ENCODE measurements at places on chromosomes 3 and 15.

DNA sequence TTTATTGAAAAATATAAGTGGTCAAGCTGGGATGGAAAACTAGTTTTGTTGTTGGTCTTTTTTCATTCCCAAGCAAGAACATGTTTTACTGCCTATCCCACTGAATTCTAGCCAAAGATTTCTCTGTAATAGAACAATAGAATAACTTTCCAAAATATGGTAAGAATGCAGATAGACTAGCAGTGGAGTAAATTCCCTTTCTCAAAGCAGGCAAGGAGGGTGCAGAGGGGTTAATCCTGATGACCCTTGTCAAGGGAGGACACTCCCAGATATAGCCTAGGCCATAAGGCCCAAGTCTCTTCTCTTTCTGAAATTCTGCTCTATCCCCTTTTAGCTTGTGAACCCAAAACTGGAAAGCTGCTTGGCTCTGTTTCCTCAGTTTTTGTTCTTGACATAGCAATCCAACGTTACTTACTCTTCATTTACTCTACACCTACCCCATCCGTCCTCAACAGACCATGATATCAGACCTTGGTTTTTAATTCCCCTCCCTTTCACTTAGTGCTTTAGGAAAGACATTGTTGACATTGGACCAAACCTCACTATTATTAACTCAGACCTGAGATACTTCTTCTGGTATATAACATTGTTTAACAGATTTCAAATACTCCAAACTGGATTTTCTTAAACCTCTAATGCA is 453.6 kb upstream of the THBS1 start:
- DNase-seq, result peak; percentile 52

GRCh38 chr3:141471160-141471559 is 15.7 kb upstream of the RASA2 start:
- DNase-seq, result no peak

GRCh38 chr3:53169832-53170324 is 8.9 kb downstream of the PRKCD start:
- no peak for DNase-seq

DNA sequence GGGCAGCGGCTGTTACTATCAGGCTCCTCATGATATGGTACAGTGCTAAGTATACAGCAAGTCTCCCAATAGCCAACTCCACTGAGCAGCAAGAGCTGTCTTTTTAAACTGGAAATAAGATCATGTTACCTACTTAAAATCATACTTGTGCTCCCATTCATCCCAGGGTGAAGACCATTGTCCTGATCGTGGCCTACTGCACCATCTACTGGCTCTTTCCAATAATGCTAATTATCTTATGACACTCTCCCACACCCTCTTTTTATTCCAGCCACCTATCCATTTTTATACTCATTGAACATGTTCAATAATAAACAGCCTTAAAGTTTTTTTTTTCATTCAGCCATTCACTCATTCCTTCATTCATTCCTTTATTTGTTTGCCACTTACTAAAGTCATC is 117.7 kb downstream of the GBE1 start:
- DNase-seq, result peak; percentile 41

GRCh38 chr3:49021813-49022687 is at the start of gene NDUFAF3:
NDUFAF3 (plus strand) TSS chr3:49022121; CDS start chr3:49022145, 24 bp downstream.
- DNase-seq, result peak; percentile 98

DNA sequence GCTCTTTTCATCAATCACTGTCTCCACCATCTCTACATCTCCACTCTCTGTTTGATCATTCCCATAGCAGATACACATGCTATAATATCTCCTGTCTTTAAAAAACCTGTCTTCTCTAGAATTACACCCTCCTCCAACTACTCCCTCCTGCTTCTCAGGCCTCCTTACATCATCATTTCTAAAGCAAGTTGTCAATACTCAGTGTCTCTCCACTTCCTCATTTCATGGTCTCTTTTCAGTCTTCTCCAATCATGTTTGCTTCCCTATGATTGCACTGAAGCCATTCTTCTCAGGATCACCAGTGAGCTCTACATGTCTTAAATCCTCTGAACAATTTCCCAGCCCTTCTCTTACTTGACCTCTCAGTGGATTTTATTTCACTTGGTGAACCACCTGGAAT is 87.0 kb upstream of the ZNF280D start:
- no peak for DNase-seq

- peak; percentile 72 for DNase-seq
Measured at GRCh38 chr3:42148982-42149432, 57.9 kb downstream of the TRAK1 start.

GRCh38 chr3:13002398-13003124 is 70.7 kb downstream of the IQSEC1 start:
- DNase-seq, result no peak

GRCh38 chr3:32208447-32208846 is 30.0 kb upstream of the CMTM8 start:
- no peak for DNase-seq

GRCh38 chr15:91465696-91466095 is 365.6 kb downstream of the SV2B start:
- DNase-seq, result no peak

GRCh38 chr3:54909191-54909590 is 18.7 kb downstream of the LRTM1 start:
- peak; percentile 57 for DNase-seq

- DNase-seq, result no peak
Measured at GRCh38 chr3:131397889-131398288, 16.3 kb downstream of the NUDT16 start.

DNA sequence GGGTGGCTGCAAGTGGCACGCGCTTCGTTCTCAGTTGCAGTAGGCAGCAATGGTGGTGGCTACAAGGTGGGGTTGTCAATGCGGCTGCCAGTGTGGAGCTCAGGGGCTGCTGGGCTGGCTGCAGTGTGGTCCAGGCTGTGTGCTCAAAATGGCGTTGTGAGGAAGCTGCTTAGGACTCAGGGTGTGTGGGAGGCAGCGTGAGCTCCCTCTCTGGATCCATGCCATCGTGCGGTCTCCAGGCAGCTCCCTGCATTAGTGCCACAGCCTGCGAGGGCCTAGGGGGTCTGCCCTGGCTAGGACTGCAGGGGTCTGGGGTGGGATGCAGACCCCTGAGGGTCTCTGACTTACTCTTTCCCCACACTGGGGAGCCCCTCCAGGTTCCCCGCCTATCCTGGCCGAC is 397.2 kb downstream of the OCA2 start:
- DNase-seq, result no peak

DNA sequence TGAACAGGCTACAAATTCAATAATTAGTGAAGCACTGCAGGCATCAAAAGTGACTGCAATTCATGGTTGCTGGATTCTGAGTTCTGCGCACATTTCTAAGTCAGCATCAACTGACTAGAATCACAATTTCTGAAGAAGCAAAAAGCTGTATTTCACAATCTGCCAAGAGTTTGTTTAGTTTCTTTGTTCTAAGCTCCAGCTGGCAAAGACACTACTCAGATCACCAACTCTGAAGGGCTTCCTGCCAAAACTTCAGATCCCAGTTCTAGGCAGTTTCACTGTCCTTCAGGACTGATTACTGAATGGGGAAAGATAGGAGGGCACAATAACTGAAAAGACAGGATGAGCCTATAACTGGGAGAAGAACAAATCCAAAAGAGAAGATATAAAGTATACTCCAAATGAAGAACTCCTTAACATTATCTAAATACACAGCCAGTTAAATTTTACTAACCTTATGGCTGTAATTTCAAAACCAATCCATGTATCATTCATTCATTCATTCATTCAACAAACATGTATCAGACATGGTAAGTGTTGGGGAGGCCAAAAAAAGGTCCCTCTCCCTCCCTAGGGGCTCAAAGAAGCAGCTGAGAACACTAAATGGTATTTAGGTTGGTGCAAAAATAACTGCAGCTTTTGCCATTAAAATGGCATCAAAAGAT is 17.1 kb downstream of the TJP1 start:
- peak; percentile 82 for DNase-seq

DNA sequence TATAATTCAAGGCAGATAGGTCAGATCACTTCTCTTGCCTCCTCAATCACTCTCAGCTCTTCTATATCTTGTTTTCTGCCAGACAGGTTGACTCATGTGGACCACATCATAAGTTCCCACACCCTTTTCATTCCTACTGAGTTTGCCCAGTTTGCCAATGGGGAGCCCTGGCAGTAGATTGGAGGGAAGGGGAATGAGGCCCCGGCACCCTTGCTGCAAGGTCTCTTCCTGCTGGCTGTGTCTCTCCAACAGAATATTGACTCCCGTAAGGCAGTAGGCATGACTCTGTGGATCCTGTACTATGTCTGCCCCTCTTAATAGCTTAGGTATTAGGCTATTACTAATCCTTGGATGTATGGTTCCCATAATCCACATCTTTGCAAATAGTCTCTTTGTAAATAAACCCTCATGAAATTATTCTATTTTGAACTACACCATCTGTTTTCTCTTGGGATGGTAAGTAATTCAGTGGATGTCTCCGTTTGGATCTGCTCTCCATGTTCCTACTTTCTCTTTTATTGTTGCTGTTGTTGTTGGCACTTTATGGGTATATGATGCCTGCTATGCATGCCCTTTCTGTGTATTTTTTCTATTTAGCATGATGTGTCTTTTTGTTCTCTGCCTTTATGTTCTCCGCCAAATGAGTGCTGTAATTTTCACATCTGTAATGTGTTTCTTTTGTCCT is 65.5 kb upstream of the DCBLD2 start:
- DNase-seq, result peak; percentile 24

DNA sequence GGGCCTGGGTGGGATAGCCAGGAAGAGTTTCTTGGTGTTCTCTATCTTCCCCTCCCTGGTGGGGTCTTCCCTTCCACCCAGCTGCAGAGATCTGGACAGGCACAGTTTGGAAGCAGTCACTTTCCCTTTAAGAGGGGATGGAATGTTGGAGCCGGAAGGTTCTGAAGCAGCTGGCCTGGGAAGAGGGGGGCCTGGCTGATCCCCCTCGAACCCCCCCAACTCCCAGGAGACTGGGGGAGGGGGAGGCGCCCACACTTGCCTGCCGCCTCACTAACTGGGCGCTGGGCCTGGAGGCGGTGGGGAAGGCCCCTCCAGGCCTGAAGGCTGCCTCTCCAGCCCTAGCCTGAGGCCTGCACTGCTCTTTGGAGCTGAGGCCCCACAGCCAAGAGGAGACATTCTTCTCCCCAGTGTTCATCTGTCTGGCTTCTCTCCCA is 1.4 kb downstream of the DVL3 start:
- peak; percentile 88 for DNase-seq

DNA sequence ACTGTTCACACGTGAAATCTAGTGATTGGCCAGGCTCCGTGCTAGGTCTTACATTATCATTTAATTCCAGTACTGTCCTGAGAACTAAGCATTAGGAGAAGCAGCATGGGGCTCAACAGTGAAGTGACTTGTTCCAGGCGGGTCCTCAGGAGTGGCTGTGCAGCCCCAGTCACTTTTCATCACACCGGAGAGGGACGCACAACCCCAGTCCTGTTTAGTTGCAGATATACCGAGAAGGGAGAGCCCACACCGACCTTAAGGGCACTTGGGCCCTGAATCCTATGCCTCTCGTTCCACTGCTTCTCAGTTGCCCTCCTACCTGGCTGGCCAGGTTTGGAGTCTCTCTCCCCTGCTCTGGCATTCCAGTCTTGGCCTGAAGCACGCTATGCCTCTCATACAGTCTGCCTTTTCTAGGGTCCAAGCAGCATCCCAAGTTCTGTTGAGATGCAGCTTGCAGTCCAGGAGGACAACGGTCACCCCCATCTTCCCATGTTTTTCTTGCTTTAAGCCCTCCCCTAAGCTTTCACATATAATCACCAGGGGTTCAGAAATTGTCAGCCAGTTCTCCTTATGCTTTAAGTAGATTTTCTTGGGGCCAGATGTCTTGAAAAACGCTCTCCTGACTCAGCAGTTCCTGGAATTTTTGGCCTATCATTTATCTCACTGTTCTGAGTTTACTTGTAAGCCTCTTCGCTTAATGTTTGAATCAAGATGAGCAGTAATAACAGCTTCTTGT is 10.1 kb downstream of the FAM131A start:
- DNase-seq, result no peak

DNA sequence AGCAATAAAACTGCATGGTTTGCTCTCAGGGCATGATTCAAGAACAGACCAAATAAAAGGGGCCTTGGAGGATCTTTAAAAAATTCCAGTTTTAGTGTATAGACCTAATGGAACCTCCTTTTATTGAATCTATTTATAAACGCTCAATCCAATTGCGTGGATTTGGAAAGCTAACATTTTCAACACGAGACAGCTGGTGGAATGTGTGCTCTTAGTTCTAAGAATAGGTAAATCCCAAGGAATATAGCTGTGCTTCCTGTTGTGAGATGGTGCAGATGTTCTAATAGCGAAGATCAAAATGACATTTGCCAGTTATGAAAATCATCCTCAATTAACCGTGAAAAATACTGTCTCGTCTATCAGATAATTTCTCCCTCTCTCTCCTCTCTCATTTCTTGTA is 192.5 kb downstream of the ATP10A start:
- no peak for DNase-seq

DNA sequence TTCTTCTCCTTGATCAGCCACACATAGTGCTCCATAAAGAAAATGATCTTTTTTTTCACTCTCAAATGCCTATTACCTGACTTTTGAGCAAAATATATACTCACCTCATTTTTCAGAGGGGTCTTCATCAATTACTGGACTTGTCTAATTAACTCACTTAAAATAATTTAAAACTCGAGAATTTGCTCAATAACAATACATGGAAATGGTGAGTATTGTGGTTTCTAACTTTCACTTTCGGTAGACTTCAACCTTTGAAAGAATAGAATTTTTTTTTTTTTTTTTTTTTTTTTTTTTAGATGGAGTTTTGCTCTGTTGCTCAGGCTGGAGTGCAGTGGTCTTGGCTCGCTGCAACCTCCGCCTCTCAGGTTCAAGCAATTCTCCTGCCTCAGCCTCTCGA is 17.7 kb upstream of the EPHB1 start:
- no peak for DNase-seq

DNA sequence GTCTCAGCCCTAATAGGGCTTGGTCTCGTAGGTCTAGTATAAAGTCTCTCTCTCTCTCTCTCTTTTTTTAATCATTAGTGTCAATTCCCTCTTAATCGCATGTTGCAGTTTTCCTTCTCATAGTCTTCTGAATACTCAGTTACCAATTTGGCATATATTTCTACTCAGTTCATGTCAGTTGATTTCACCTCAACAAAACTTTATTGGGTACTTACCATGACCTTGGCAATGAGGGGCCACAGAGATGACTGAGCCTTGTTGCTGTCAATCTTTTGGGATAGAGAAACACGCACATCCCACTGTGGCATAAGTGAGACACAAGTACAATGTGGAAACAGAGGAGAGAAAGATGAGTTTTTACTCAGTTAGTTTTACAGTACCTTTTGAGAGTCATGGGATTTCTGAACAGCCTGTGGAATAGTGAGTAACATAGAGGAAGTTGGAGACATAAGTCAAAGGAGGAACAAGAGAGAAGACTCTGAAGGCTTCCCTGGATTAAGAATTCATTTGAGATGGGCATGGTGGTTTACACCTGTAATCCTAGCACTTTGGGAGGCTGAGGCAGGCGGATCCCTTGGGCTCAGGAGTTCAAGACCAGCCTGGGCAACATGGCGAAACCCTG is 150.2 kb upstream of the CBLB start:
- DNase-seq, result no peak

- no peak for DNase-seq
Measured at GRCh38 chr3:107772016-107772415, 249.3 kb downstream of the BBX start.

GRCh38 chr15:74799856-74800558 is 12.6 kb upstream of the LMAN1L start:
- peak; percentile 72 for DNase-seq
